ENCODE measurements at places on chromosomes 1 and 21. TPM values are rescaled to one million over a fixed set of nuclear protein-coding genes. Genes with fewer than 3 reads are reported as not detected.

GRCh38 chr1:202014060-202014459 is 3.7 kb downstream of the ELF3 start:
- H3K27ac ChIP-seq = no peak overlapping the region
- no peak for DNase-seq
- H3K4me3 ChIP-seq = no peak overlapping the region

DNA sequence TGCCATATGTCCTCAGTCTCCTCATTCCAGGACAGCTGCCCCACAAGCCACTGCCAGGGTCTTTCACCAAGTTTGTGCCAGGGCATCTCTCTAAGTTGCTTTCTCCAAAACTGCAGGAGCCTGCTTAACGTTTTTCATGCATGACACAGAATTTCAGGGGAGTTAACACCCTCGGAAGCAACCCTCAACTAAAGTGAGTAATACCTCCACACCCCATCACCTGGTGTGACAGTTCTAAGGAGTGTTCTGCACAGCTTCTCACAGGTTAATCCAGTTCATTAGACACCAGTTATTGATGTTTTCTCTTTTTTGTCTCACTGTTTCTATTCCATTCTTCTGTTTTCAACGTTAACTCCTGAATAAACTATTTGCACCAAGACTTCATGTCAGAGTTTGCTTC is 115.0 kb downstream of the BACH1 start:
- DNase-seq = no peak
- no peaks in the 10 kb centered on the region for H3K36me3 ChIP-seq
- no peak overlapping the region for H3K4me3 ChIP-seq

DNA sequence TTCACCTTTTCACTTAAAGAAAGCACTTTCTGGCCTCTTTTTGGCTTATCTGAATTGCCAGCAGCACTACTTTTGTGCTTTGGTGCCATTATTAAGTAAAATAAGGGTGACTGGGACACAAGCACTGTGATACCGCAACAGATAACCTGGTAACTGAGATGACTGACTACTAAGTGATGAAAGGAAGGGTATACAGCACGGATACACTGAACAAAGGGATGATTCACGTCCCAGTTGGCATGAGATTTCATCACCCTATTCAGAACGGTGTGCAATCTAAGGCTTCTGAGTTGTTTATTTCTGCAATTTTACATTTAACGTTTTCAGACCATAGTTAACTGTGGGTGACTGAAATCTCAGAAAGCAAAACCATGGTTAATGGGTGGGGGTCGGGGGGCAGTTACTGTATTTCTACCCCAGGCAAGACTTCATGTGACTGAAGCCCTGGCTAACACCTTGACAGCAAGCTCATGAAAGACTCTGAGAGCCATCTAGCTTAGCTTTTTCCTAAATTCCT is 102.8 kb downstream of the CLIC6 start:
- H3K4me1 ChIP-seq = no peaks in the 10 kb centered on the region
- DNase-seq = no peak
- H3K4me3 ChIP-seq = no peak overlapping the region
- peaks cover 2% of the 10 kb centered on the region for H3K27me3 ChIP-seq
- H3K27ac ChIP-seq = no peak overlapping the region

DNA sequence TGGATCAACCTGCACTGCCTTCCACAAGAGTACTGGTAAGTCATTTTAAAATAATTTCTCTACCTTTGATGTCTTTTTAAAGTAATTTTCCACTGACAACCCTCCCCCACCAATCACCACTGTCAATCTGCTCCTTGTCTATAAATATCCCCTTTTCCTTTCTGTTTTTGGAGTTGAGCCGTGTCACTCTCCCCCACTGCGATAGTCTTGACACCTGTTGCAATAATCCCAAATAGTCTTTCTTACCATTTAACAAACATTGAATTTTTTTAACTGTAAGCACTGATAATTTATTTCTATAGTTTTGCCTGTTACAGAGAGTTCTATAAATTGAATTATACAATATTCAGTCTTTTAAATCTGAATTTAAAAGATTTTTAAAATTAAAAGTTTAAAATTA is 420.9 kb downstream of the COL11A1 start:
- no peak for DNase-seq
- H3K4me1 ChIP-seq = no peaks in the 10 kb centered on the region
- H3K27ac ChIP-seq = peak overlapping the region; percentile 60
- no peak overlapping the region for H3K4me3 ChIP-seq
- no peaks in the 10 kb centered on the region for H3K36me3 ChIP-seq

The PLA2G2A gene
- 2.4 TPM for total RNA-seq

The ERICH3 gene
- total RNA-seq = 1.1 TPM

The LRRC8B gene
- total RNA-seq = 22.2 TPM
